ENCODE measurements at places on chromosomes 13 and 19.

DNA sequence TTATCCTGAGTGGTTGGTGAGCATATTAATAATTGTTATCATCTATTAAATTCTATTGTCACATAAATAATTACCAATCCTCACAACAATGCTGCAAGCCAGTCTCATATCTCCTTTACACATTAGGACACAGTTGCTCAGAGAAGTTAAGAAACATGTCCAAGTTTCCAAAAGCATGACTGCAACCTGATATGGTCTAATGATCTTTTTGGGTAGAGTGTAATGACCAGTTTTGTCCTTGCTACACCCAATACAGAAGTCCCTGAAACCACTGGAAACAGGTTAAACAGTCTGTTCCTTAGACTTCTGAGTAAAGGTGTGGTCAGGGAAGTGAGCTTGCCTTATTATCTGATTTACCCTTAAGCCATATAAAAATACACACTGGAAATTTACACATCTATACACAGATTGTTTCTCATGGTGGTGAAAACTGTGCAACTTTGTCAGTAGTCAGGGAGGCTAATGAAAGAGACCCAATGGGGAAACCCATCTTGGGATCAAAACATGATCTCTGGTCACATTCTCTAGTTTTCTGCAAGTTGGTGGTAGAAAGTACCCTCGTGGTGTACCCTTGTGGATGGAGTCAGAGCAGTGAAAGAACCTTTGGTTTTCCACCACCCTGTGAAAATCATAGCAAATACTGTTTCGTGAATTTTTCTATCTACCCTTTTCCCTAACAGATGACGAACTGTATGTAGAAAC is 146.0 kb upstream of the KLF12 start:
- DNase-seq = no peak

GRCh38 chr19:29764361-29764760 is 47.4 kb upstream of the CCNE1 start:
- DNase-seq = no peak

DNA sequence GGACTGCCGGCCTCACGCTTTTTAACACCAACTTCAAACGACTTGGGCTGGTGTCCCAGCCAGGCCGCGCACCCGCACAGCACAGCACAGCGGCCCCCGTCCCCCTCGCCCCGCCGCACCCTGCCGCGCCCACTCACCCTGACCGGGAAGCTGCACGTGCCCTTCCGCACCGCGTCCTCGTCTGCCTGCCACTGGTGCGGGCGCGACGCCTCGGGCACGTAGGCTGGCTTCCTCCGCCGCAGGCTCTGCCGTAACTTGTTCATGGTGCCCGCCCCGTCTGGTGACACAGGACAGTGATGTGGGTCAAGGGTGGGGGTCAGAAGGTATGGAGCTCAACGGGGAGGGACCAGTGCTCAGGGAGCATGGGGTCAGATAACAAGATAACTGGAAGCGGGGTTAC is 6.2 kb downstream of the NUMBL start:
- no peak for DNase-seq

GRCh38 chr13:100988921-100989320 is 314.3 kb upstream of the TMTC4 start:
- no peak for DNase-seq

GRCh38 chr13:66612983-66613382 is 617.2 kb downstream of the PCDH9 start:
- no peak for DNase-seq

- DNase-seq = no peak
Observed at GRCh38 chr13:64158908-64159307, 2743.3 kb upstream of the PCDH20 start.

- DNase-seq = no peak
Observed at GRCh38 chr13:85666356-85666755, 132.9 kb downstream of the SLITRK6 start.

GRCh38 chr19:29381353-29382203 is 144.2 kb upstream of the VSTM2B start:
- DNase-seq = no peak

- no peak for DNase-seq
Observed at GRCh38 chr19:5637971-5638370, 15.1 kb downstream of the SAFB start.

DNA sequence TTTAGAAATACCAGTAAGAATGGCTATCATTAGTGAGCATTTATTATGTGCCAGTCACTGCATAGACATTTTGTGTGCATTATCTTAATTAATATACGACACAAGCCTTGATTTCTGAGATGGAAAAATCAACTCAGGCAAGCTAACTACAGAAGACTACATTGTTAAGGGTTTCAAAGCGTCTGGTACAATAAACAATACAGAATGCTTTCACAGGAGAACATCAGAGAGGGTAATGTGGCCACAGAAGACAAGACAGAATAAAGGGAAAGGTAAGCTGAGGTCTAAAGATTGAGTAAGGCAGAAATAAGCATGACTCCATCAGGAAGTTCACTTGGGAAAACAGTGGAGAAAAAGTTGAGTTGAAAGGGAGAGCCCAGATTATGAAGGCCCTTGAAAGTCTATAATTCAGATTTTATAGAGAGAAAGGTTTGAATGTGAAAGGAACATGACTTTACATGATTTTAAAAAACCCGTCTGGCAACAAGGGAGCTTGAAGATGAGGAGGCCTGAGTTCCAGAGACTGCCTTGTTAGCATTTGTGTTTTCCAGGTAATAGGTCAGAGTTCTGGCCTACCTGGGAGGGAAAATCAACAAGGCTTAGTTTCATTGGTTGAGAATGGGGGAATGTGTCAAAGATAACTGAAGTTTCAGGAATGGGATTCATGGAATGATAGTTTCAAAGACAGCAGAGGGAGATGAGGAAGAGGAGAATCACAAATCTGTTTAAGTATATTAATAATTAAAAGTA is 1.8 kb upstream of the MBNL2 start:
- no peak for DNase-seq
